ENCODE measurements at places on chromosomes 2 and 18.

- DNase-seq = no peak
Observed at GRCh38 chr2:193793914-193794313, 1599.2 kb upstream of the TMEFF2 start.

GRCh38 chr2:56666777-56667176, 483.0 kb downstream of the CCDC85A start:
- no peak for DNase-seq

DNA sequence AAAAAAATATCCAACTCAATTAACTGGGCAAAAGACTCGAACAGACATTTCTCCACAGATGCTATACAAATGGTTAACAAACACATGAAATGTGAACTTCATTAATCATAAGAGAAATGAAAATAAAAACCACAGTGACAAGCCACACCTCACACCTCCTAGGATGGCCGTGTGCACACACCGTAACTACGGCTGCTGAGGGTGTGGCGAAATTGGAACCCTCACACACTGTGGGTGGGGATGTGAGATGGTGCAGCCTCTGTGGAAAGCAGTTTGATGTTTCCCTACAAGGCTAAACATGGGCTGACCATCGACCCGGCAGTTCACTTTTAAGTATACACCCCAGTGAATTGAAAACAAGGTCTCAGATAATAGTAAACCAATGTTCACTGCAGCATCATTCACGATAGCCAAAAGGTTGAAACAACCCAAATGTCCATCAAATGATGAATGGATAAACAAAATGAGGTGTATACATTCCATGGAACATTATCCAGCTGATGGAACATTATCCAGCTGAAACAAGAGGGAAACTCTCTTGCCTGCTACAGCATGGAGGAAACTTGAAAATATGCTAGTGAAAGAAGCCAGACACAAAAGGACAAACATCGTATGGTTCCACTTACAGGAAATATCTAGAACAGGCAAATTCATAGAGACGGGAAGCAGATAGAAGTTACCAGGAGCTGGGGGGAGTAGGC, 32.2 kb downstream of the ZAP70 start:
- DNase-seq = peak; percentile 54

DNA sequence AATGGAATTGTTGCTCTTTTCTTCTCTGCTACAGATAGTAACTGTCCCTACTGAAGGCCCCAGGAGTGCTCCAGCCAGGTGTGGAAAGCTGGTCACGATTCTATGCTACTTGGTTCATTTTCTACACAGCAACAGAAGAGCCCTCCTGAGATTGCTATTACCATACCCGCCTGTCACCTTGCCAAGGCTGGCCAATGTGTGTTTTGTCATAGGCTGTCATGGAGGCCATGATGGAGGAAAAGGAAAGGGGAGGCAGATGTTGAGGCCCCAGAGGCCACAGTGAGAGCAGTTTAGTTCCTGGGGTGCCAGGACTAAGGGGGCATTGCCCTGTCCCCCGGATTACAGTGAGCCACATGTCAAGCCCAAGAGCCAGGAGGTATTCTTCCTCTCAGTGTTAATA, 952 bp downstream of the ELMOD3 start:
- no peak for DNase-seq

GRCh38 chr2:12915787-12916186, 199.1 kb downstream of the TRIB2 start:
- DNase-seq = no peak

All from effector memory CD8-positive, alpha-beta T cell (primary cell).